ENCODE measurements at places on chromosomes 5 and 9.

- no peak for DNase-seq
These were observed 428.8 kb upstream of the CLINT1 start for GRCh38 chr5:158287643-158288271.

GRCh38 chr5:67012171-67012570 lies 184.4 kb downstream of the CD180 start:
- no peak for DNase-seq

GRCh38 chr5:61496860-61497259 lies 164.8 kb downstream of the ZSWIM6 start:
- DNase-seq, result no peak

DNA sequence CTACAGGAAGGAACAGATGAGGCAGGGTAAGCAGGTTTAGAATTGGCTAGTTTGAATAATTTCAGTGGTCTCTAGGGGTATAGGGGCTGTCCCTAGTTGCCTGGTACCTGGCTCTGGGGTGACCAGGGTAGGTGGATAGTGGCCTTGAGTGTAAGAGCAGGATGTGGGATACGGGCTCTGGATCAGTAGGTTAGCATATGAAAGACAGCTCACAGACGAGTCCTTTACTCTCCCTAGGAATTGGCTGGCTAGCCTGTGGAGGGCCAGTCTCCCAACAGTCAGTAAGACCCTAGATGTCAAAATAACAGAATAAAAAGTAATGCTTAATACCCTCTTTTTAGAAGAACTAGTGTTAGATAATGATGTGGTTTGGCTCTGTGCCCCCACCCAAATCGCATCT lies 16.6 kb upstream of the C9orf152 start:
- no peak for DNase-seq

Data from activated CD4-positive, alpha-beta T cell treated with anti-CD3 and anti-CD28 coated beads for 4 hours (primary cell).